ENCODE measurements at places on chromosomes 13 and 19.

GRCh38 chr13:108033800-108034707, 181.3 kb downstream of the LIG4 start:
- DNase-seq, result no peak

DNA sequence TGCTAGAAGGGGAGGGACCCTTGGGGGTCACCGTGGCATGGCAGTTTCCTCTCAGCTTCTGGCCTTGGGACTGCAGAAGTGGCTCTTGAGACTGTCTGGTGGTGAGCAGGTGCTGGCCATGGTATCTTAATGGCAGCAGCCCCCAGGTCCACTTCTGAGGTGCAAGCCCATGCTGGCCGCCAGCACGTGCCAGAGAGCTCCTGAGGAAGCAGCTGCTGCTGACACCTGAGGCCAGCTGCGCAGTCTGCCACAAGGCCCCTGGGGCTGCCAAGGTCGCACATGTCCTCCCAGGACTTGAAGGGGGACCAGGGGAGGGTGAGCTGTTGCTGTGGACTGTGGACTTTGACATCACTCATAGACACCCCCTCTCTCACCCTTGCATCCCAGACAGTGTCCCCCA, 48.0 kb downstream of the NFIX start:
- DNase-seq, result no peak

GRCh38 chr13:109725297-109725696, 61.1 kb downstream of the IRS2 start:
- no peak for DNase-seq

DNA sequence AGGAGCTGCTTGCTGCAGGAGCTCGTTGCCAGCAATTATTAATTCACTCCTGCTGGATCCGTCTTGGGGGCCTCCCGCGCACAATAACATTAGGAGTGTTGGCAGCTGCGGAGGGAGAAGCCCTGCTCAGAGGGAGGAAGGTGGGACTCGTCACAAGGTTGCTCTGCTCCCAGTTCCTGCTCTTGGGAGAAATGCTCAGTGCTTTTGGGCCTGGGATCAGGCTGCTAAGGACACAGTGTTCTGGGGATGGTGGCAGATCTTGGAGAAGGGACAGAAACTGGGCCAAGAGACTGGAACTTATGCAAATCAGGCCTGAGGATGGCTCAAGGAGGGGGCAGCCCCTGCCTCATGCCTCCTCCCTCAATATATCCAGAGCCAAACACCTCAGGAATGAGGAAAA, 78.9 kb upstream of the OLFM4 start:
- DNase-seq, result no peak

Data from stimulated activated CD8-positive, alpha-beta memory T cell treated with anti-CD3 and anti-CD28 coated beads, Interleukin-7, amount 100 ng/mL, for 48 hours (primary cell).